ENCODE measurements at places on chromosomes 6 and 20.

DNA sequence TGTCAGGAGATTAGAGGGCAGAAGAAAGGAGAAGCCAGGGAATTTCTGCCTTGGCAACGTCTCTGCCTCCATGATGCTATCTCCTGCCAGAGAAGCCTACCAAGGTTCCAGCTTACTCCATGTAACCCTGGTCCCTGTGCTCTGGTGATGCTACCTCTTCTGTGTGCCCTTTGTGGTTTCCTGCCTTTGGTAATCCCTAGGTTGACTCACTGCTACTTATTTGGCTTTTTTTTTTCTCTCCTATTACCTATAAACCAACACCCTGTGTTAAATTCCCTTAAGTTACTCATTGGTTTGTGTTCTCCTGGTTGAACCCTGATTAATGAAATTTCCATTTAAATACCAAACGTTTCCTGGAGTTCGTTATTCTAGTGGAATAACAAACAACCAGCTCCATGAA, 527.8 kb upstream of the FLRT3 start:
- no peak for DNase-seq

- no peak for DNase-seq
These were observed 106.6 kb upstream of the BTN3A2 start for GRCh38 chr6:26258212-26258977.

DNA sequence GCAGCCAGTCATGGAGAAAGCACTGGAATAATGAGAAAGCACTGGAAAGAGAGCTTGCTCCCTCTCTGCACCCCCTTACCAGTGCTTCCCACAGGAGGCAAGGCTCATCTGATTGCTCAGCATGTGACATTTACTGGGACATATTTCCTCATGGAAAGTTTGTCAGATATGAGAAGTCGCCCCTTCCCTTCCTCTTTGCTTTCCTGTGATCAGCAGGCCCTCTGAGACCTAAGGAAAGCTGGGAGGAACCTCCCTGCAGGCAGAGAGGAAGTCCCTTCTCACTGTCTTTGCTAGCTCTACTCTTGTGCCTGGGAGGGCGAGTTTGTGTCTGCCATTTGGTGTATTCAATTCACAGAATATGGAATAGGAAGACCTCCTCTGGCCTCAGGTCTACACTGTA, 283.8 kb downstream of the ALDH8A1 start:
- DNase-seq = no peak

GRCh38 chr20:32546918-32547752, 38.0 kb downstream of the NOL4L start:
- no peak for DNase-seq

- no peak for DNase-seq
These were observed 7.2 kb downstream of the ADGRF1 start for GRCh38 chr6:47034926-47035325.

GRCh38 chr6:42375007-42375635, 76.6 kb downstream of the TRERF1 start:
- no peak for DNase-seq

GRCh38 chr6:20755631-20756030, 221.4 kb downstream of the CDKAL1 start:
- DNase-seq = no peak

GRCh38 chr6:53244399-53244931, 95.8 kb upstream of the GCM1 start:
- no peak for DNase-seq

DNA sequence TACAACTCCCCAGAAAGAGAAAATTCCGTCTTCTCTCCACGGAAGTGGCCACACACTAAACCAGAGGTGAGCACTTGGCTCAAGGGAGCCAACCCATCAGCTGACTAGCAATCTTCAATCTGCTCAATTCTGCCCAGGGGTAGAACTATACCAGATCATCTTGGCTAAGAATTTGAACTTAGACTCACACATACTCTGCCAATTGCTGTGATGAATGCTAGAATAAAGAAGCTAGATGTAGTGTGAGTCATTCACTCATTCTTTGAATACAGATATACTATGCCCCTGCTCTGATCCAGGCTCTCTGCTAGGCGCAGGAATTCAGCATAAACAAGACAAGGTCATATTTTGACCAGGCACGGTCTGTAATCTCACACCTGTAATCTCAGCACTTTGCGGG, 147.9 kb upstream of the SHLD1 start:
- DNase-seq = no peak

DNA sequence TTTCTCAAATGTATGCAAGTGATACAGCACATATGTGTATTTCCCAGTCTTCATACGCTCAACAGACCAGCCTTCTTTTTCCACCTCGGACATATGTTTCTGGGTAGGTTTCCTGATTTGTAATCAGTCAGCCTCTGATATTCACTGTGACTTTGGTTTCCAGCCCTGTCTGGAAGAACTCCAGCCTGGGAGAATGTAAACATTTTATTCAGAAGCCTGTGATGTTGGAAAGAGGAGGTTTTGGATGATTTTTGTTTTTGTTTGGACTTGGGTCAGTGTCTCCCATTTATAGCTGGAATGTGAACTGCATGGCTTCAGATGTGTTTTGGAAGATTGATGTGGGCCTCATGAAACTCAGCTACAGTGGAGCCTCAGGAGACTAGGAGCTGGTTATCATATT, 172.2 kb upstream of the CENPW start:
- no peak for DNase-seq
